T-cell (primary cell): ENCODE measurements at places on chromosomes 16 and 17.
A peak's percentile ranks its signal among the peaks of the same experiment; 100 is the strongest.

GRCh38 chr17:44308320-44308818 lies at the start of gene RUNDC3A:
Gene RUNDC3A (plus strand): TSS chr17:44308601. CDS start chr17:44308833, 232 bp downstream.
- peak; percentile 91 for DNase-seq

GRCh38 chr16:85579923-85580580 lies 33.1 kb upstream of the GSE1 start:
- DNase-seq, result no peak

GRCh38 chr17:3838206-3838605 lies 7.8 kb downstream of the NCBP3 start:
- no peak for DNase-seq

GRCh38 chr17:14351493-14351892 lies 50.6 kb downstream of the HS3ST3B1 start:
- no peak for DNase-seq

DNA sequence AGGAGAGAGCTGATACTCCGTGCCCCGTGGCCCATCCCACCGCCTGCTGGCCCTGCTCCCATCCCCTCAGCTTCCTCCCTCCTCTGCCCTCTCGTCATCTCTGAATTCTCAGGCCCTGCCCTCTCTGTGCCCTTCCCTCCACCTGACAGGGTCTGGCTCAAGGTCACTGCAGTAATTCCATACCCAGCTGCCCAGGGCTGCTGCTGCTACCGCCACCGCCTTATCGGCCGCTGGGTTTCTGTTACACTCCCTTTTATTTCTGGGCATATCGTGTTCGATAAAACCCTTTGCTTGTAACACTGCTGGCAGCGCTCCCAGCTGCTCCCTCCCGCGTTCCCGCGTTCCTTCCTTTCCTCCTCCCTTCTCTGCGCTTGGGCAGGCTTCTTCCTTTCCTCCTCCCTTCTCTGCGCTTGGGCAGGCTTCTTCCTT lies 1.2 kb downstream of the EPN3 start:
- no peak for DNase-seq

DNA sequence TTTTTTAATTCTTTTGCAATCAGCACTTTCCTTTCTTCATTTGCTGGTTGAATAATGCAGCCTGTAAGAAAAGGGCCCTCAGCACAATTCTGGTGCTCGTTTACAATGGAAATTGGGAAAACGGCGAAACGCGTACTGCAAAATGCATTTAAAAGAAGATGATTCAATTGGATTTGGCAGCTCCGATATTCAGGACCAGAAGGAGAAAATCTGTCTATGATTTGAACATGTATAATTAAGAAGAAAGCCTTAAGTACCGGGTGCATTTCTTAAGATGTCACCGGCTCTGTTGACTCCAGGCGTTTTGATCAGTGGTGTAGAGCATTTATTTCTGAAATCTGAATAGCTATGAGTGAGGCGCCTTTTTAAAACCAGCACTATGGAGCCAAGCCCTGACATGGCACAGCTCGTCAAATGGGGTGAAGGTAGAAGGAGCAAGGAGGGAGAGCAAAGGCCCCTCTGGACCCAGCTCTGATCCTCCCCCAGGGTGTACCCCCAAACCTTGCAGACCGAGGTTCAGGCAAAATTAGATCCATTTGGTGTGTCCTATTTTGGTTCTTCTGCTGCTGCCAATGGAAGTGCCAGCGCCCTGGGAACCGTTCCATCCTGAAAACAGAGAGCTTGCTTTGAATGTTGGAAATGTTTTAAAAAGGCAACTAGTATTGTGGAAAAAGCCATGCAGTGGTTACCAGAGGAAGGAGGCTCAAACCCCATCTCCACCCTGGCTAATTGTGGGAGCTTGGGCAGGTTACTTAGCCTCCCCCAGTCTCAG lies 161.4 kb upstream of the RPL38 start:
- DNase-seq, result no peak

- DNase-seq, result no peak
These were observed 85.0 kb downstream of the NOG start for GRCh38 chr17:56678249-56679114.

GRCh38 chr17:65567566-65567965 lies 6.1 kb upstream of the AXIN2 start:
- DNase-seq, result no peak

DNA sequence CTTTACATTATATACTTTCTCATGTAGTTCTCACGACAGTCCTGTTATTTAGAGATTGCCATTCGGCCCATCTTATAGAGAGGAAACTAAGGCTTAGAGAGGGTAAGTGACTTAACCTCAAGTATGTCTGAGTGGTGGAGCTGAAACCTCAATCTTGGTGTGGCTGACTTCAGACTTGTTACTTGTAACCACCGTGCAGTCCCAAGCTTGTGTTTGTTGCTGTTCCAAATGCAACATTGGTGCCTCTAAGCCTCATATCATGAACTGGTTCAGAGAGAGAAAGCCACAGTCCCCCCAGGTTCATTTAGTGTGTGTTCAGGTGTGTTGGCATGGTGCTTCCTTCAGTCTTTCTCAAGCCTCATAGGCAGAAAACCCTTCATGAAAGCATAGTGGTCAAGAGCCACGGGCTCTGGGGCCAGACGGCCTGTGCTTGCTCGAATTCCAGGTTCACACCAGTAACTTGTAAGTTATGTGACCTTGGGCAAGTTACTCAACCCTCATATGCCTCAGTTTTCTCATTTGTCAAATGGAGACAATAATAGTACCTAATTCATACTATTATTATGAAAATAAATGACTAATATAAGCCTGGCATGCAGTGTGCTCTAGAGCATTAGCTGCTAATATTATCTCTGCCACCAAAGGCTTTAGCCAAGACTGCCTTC lies 39.9 kb downstream of the CDH1 start:
- no peak for DNase-seq

DNA sequence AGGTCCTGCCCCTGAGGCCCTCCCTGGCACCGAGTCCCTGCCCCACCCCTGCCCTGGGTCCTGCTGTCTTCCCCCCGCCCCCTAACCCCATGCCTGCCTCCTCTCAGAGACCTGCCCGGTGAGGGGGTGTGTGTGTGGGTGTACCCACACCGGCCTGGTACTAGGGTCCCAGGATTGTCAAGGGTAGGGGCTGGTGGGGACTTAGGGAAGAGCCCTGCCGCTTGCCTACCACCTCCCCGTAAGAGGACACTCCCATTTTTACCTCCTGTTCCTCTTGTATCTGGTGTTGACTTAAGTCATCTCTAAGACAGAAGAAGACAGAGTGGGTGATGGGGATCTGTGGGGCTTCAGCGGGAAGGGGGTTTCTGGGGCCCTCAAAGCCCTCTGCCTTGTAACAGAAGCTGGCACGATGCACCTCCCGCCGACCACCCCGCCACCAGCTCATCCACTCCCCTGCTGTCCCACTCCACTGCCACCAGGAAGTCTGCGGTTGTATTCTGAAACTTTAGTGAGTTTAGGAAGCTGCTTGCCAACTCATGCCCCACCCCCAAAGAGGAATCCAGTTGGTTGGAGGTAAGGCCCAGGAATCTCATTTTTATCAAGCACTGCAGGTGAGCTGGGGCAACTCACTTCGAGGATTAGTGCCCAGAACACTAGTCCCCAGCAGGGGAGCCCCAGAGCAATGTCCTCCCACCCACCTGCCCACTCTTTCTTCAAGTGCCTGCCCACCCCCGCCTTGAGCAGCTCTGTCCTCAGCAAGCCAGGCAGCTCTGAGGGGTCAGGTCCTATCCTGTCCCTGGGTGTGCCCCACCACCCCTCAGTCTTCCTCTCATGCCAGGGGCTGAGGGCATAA lies 5.6 kb downstream of the SPATA32 start:
- DNase-seq, result no peak

DNA sequence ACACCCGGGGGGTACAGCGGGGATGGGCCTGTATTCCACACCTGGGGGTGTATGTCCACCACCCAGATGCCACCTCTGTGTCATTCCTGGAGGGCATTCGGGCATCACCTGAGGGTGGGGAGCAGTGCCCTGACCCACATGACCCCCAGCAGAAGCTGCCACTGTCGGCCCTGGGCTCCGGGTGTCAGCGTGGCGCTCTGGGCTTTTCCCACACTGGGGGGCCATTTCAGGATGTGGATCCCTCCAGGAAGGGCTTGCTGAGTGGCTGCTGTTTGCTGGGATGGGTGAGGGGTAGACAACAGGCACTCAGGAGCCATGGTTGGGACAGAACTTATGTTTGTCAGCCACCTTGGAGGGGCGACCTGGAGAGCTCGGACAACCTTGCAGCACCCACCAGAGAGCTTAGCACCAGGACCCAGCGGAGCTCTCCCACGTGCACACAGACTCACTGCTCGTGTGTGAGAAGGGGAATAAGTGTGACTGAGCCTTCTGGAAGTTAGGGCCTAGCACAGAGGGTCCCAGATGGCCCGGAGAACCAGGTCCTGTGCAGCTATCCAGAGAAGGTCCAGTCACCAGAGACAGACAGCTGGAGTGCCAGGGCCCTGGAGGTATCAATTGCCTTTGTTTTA lies 102.7 kb downstream of the METRNL start:
- no peak for DNase-seq

DNA sequence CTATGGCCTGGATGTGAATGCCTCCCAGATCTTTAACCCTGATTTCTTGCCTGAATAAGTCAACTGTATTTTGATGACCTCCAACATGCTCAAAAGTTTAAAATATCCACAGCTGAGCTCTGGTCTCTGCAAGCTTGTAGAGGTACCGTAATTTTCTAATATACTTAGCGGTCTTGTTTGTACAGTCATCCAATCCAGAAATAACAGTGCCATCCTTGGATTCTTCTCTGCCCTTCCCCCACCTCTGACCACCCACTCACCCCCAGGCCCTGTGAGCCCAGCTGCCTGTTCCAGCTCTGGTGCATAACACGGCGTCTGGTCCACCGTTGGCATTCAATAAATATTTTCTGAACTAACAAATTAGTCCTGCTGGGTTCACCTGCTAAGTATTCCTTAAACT lies 113.1 kb downstream of the SDK2 start:
- DNase-seq, result no peak

GRCh38 chr17:5552841-5553240 lies 31.5 kb downstream of the NLRP1 start:
- no peak for DNase-seq

GRCh38 chr17:45021607-45022287 lies 29.7 kb downstream of the DCAKD start:
- DNase-seq, result peak; percentile 47

DNA sequence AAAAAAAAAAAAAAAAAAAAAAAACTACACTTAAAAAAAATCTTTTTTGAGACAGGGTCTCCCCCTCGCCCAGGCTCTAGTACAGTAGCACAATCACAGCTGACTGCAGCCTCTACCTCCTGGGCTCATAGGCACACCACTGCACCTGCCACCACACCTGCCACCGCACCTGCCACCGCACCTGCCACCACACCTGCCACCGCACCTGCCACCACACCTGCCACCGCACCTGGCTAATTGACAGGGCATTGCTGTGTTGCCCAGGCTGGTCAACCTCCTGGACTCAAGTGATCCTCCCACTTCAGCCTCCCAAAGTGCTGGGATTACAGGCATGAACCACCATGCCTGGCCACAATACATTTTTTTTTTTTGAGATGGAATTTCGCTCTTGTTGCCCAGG lies 17.6 kb upstream of the WDR45B start:
- DNase-seq, result no peak

GRCh38 chr17:57563958-57564357 lies 181.1 kb downstream of the CCDC182 start:
- DNase-seq, result no peak

- DNase-seq, result peak; percentile 31
These were observed 581 bp downstream of the PRKCA start for GRCh38 chr17:66302761-66303626.

DNA sequence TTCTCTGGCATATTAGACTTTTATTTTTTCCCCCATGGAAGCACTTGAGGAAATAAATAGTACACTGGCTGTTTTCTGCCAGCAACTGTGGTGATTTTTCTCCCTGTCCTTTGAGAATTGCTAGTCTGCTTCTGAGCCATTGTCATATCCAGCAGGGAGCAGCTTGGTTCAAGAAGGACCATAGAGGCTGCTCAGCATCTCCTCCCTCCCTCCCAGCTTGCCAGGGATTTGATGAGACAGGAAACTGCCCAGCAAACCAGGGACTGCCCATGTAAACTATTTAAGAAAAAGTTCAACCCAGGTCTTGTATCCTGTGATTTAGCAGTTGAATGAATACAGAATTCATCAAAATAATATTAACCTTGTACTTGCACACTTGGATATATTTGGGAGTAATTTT lies 39.5 kb downstream of the CYB5B start:
- no peak for DNase-seq
